NCI-H748 treated with DMSO at 0.1 percent for 48 hours (cell line): ENCODE measurements at places on chromosomes 13 and 19.

GRCh38 chr13:29746148-29746677 is 104.2 kb downstream of the UBL3 start:
- peak; percentile 58 for DNase-seq

GRCh38 chr13:112781881-112782361 is 92.1 kb downstream of the ATP11A start:
- no peak for DNase-seq

- DNase-seq: no peak
Measured at GRCh38 chr19:45502111-45502510, 3.9 kb downstream of the PPM1N start.

GRCh38 chr13:34657716-34658115 is 284.4 kb upstream of the NBEA start:
- no peak for DNase-seq

GRCh38 chr19:5719274-5719960 is 529 bp downstream of the LONP1 start:
- no peak for DNase-seq

- no peak for DNase-seq
Measured at GRCh38 chr13:33263976-33264619, 21.5 kb downstream of the STARD13 start.

DNA sequence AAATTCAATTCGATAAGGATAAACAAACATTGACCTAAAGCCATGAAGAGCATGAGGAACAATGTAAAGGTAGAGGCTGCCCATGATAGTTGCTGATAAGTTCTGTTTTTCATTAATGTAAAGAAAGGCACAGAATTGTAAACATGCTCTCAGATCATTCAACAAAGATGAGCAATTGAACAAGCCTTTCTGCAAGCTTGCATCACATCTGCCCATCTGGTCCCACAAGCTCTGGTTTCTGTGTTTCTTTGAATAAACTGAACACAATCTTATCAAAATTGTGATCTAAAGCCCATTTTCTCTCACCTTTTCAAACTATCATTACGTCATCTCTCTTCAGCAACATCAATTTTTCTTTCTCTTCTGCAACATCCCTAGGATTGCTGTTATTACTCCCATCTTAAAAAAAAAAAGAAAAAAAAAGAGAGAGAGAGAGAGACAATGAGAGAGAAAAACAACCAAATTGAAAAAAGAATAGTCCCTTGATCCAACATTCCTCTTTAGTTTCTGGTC is 487.2 kb upstream of the GPC6 start:
- peak; percentile 37 for DNase-seq

- DNase-seq: no peak
Measured at GRCh38 chr19:41123716-41124294, 9.6 kb downstream of the CYP2F1 start.

DNA sequence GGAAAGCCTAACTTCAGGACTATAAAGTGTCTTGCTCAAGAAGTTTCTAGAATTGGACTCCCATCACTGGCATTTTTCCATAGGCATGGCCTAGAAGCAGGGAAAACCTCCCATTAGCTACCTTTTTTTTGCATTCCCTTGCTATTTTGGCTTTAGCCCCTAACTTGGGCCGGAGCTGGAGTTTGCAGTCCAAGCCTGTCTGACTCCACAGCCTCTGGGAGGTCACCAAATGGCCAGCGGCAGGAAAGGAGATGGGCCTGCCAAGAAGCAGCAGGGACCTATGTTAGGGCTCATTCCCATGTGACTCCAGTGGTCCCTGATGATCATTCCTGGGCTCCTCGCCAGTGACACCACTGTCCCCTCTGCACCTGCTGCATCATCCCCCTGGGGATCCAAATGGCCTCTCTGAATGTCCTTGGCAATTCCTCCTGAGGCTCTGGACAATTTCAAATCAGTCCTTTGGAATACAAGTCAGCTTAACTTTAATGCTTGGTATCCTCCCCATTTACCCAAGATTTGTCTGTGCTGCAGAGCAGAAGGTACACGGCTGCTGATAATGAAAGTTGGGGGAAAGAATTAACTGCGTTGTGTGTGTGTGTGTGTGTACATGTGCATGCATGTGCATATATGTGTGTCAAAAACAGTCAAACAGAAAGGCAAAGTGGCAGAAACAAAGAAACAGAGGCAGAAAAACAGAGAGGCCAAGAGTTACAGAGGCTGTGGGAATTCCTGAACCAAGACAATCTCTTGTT is 69.8 kb upstream of the SERP2 start:
- no peak for DNase-seq

DNA sequence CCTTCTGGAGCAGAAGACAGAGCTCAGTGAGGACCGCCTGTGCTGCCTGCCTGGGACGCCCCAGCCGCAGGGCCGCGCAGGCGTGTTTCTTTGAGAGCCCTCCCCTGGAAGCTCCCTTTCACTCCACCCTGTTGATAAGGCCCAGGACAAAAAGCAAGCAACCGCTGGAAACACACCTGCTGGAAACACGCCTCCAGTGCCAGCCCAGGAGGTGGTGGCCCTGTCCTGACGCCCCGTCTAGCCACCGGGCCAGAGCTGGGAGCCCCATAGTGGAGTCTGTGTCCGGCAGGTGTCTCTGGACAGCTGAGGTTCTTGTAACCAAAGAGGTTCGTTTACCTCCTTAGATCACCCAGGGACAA is 173.8 kb downstream of the KATNAL1 start:
- no peak for DNase-seq

- DNase-seq: no peak
Measured at GRCh38 chr19:41421973-41422372, 5.2 kb downstream of the B3GNT8 start.

- no peak for DNase-seq
Measured at GRCh38 chr19:58401840-58402421, 6.5 kb downstream of the RNF225 start.

GRCh38 chr19:3441089-3441985 is 39.0 kb downstream of the SMIM24 start:
- no peak for DNase-seq
